ENCODE measurements at places on chromosomes 6 and 20.

DNA sequence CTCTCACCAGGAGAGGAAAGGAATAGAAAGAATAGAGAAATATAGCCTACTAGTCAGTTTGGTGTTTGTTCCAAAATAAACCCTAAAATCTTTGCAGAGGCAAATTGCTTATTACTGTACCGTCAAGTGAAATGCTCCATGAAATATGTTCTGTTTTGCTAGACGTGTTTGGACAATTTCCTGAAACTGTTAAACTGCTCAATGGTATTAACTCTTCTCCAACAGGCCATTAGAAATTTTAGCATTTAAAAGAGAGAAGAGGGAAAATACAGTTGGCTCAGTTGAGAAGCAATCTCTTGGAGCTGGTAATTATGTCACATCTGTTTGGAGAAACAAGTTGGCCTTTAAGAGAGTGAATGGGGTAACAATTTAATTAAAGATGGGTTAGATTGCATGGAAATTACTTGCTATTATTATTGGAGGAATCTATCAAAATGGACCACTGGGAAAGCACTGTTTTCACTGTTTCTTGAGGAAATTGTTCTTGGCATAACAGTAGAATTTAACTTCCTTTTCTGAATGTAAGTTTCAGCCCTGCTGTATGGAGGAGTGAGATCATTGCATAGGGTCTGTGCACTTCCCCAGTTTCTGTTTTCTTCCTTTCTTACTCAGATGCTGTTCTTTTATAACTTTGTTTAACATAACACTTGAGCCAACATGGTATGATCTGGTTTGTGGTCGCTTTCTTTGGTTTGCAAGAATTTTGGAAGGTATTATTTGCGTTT, 373.6 kb downstream of the PLCB1 start:
- DNase-seq: no peak

GRCh38 chr6:69888482-69889233, 22.3 kb downstream of the COL19A1 start:
- DNase-seq: no peak

GRCh38 chr6:46706464-46706863, 18.8 kb downstream of the TDRD6 start:
- no peak for DNase-seq

- no peak for DNase-seq
These were observed 36.4 kb downstream of the MBOAT1 start for GRCh38 chr6:20175810-20176410.

DNA sequence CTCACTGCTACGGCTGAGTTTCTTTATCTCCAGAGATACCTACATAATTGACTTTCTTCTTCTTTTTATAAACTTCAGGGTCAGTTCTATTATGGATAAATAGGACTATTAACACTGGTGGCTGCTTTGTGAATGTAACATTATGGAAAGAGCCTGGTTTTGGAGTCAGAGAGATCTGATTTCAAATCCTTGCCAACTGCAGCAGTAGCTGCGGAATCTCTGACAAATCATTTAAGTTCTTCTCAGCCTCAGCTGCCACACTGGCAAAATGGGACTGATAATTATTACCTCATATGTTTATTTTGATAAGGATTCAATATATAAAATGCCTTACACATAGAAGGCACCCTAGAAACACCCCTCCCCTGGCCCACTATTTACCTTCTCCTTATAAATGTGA, 160.5 kb downstream of the BACH2 start:
- DNase-seq: no peak
